Psoas muscle (tissue), 8 donors: ENCODE measurements at places on chromosomes 7 and 10. TPM values are rescaled to one million over a fixed set of nuclear protein-coding genes. Genes with fewer than 3 reads are reported as not detected.

RBP3 gene
- not detected for total RNA-seq

DNA sequence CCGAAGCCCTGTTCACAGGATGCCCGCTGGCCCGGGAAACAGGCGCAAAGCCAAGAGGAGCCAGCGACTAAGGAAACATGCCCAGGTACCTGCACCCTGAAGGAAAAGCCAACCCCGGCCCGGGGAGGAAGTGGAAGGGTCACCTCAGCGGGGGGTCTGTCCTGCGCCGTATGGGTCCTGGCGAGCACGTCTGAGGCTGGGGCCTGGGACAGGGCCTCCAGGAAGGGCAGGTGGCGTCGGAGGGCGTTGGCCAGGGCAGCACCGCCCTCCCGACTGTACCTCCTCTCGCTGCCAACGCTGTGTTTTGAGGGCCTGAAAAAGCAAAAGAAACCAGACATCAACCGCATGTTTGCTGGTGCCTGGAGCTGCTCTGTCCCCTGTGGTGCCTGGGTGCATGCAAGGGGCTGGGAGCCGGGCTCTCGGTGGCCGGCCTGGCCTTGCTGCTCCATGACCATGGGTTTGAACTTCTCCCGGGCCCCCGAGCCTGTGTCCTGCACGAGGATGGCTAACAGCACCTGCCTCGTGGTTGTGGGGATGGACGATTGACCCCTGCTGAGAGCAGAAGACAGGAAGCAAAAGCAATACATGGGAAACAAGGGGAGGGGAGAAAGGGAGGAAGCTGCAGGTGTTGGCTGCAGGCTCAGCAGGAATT lies 395.3 kb downstream of the PTPRN2 start:
- H3K27ac ChIP-seq, result no peak overlapping the region
- no peaks in the 10 kb centered on the region for H3K4me1 ChIP-seq
- H3K4me3 ChIP-seq, result no peak overlapping the region
- no peaks in the 10 kb centered on the region for H3K27me3 ChIP-seq
- DNase-seq, result no peak
- no peaks in the 10 kb centered on the region for H3K36me3 ChIP-seq

- H3K36me3 ChIP-seq, result no peaks in the 10 kb centered on the region
- H3K4me3 ChIP-seq, result peak overlapping the region; percentile 62
- no peaks in the 10 kb centered on the region for H3K27me3 ChIP-seq
- H3K4me1 ChIP-seq, result peaks cover 4% of the 10 kb centered on the region
- no peak for DNase-seq
Measured at GRCh38 chr7:149766135-149766675, 7.2 kb downstream of the ZNF467 start.

- no peaks in the 10 kb centered on the region for H3K27me3 ChIP-seq
- H3K27ac ChIP-seq, result no peak overlapping the region
- H3K4me3 ChIP-seq, result no peak overlapping the region
- H3K36me3 ChIP-seq, result no peaks in the 10 kb centered on the region
Measured at GRCh38 chr7:95199779-95200558, 124.4 kb downstream of the PON1 start.

DNA sequence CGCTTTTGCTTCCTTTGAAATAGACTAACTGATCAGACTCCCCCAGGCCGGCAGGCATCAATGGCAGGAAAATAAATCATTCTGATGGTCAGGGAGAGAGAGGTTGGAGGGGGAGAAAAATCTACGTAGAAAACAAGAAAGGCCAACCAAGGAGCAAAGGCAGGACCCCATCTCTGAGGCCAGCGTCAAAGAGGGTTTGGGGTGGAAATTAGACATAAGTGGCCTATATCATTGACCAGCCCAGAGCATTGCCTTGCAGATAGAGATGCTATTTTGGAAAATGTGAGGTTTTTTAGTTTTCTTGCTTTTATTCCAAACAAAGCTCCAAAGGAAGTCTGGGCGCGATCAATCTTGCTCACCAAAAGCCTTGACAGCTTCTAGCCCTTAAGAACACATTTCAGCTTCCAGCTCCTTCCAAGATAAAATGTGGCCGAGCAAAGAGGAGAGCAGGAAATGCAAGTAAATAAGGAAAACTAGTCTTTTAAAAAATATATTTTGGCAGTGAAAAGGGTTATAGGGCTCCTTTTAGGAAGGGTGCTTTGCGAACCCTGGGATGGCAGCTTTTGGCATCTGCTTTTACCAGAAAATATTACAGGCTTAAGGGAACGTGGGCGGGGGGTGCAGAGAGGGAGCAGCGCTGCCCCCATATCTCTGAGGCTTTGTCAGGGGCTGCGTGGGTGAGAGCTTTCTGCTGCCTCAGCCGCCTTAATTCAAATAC lies 2.0 kb upstream of the HOXA2 start:
- H3K4me3 ChIP-seq, result peak overlapping the region; percentile 53
- H3K4me1 ChIP-seq, result peaks cover 21% of the 10 kb centered on the region
- no peak for DNase-seq
- H3K36me3 ChIP-seq, result no peaks in the 10 kb centered on the region
